ENCODE measurements at places on chromosomes 2 and 18.

- DNase-seq, result no peak
Observed at GRCh38 chr2:122635686-122636085, 880.2 kb downstream of the TSN start.

DNA sequence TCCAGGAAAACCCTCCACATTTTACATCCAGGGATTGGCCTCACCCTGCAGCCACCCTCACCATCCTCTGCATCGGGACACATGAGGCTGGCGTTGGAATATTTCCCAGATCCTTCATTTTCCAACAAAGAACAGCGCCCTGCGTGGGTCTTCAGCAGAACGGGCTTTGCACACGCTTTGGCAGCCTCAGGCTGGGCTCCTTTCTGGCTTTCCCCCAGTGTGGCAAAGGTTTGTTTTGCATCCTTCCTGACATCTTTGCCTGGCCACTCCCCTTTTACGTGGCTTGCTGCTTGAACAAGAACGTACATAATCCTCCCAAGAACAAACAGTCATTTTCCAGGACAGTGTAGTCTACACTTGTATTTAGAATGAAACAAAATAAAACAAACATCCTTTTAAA is 25.6 kb upstream of the GREB1 start:
- DNase-seq, result no peak

GRCh38 chr18:57789090-57789489 is 14.0 kb downstream of the ATP8B1 start:
- DNase-seq, result no peak

DNA sequence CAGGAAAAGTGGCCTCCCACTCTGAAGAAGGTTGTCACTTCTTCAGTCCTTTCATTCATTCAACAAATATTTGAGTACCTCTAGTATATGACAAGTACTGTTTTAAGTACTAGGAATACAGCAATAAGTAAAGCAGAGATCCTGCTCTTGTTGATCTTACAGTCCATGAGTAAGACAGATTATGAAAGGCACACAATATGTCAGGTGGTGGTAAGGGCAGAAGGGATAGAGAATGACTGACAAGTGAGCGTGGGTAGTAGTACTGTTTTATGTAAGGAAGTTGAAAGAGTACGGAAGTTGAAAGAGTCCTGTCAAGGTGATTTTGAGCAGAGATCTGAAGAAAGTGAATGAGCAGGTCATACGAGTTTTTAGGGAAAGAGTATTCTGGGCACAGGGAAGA is 111.3 kb downstream of the GALNT1 start:
- no peak for DNase-seq

DNA sequence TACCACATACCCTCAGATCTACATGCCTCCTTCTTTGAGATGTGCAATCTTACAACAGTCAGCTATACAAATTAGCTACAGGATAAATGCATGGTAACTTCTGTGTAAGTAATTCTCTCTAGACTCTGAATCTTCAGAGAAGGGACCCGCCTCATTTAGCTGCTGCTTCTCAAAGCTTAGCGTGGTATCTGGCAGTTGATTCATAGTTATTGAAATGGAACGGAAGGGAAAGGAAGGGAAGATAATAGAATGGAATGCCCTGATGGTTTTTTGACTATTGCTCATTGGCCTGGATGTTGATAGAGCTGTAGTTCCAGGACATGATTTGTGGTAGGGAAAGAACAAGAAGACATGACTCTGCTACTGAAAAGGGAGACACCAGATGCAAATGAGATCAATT is 498.1 kb upstream of the CRIM1 start:
- no peak for DNase-seq

DNA sequence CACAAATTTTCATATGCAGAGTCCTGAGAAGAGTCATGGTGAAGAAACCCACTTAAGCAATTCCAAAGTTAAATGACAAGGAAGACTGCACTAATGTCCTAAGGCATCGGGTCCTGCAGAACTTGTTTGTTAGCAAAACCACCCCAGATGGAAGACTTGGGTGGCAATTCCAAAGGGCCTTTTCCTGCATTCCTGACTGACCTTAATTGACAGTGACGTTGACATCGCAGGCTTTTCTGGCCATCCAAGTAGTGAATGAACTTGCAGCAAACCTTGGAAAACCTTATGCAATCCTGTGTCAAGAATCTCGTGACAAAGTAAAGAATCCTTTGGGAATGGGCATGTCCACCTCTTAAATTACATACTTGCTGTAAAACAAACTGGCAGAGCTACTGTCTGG is 112.5 kb upstream of the SH3BP4 start:
- DNase-seq, result no peak

DNA sequence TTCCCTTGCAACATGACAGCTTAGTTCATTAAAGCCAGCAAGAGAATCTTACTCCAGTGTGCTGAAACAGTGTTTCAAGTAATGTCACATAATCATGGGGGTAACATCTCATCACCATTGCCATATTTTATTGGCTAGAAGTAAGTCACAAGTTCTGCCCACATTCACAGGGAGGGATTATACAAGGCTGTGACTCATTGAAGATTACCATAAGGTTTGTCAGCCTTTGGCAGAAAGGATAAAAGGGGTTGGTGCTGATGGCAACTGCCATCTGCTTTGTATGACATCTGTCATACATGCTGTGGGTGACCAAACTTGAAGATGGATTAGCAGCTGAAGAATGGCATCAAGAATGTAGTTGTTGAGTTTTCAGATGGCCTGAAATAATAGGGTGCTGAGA is 61.2 kb downstream of the KCNE4 start:
- no peak for DNase-seq

- no peak for DNase-seq
Observed at GRCh38 chr2:44524347-44524926, 162.7 kb downstream of the CAMKMT start.

- DNase-seq, result no peak
Observed at GRCh38 chr2:19691892-19692291, 209.9 kb downstream of the TTC32 start.

- no peak for DNase-seq
Observed at GRCh38 chr2:71658771-71659170, 205.4 kb downstream of the DYSF start.

DNA sequence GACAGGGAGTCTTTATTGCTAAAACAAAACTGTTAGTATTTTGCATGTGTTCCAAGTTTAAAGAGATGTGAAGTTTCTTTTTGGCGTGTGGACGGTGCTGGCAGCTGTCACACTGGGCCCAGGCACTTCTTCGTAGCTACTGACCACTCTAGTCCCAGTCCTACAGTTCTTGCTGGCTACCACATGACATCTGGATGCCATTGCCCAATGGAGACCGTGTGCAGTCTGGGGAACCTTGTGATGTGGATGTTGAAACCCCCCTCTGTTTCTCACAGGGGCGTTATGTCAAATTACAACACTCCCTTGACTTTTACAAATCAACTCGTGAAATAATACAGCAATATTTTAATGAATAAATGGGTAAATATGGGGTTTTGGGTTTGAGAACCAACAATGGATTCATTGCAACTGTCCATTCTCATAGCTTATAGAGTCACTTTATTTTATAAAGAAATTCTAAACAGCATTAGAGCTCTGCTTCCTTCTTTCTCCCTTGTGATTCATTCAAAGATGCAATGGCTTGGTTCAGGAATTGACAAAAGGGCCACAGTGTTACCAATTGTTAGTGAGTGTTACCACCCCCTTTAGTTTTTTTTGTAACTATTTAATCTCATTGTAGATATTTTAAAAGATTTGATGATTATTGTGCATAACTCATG is 1.2 kb downstream of the GPD2 start:
- no peak for DNase-seq

DNA sequence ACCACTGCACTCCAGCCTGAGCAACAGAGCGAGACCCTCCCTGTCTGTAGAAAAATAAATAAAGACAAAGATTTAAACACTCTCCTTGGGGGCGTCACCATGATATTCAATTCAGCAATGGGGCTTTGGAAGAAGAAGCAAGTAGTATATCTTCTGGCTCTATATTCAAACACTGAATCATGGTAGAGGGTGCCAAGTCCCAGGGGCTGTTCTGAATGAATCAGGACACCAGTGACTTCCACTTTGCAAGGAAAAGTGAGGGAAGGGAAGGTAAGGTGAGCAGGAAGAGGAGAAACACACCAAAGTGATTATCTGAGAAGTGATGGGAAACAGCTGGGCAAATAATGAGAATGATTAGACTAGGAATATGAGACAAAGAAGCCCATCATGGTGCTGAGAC is 80.5 kb downstream of the AAK1 start:
- no peak for DNase-seq

- DNase-seq, result no peak
Observed at GRCh38 chr18:10027461-10027860, 113.6 kb downstream of the VAPA start.

GRCh38 chr2:53114991-53115390 is 652.6 kb upstream of the CHAC2 start:
- no peak for DNase-seq

GRCh38 chr2:147511491-147511948 is 333.3 kb upstream of the ACVR2A start:
- DNase-seq, result peak; percentile 70

DNA sequence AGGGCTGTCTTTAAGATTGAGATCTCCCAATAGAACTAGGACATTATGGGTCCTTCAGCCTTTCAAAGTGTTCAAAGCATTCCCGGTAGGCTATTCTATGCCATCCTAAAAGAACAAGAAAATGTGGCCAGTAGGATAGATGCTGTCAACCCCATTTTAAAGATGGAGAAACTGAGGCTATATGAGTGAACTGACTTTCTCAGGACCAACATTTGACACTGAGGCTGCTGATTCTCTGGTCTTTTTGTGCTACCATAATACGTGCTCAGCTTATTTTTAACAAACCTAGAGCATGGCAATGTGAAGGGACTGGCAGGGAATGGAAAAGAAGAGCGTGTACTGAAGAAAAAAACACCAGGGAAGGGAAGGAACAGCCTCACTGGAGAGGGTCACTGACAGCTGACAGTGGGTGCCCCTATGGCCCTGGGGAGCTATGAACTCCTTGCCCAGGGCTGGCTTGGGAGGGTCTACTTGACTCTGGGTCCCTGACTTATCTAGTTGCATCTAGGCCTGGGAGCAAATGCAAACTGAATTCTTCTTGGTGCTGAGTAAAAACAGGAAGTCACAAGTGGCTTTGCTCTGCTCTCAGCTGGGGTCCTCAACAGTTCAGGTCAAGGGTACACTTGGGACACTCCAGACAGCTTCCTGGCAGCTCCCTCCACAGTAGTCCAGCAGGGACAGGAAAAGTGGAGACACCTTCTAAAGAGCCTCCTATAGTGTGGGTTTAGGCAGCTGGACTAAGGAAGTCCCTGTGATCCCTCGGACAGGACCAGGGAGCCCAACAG is 2.3 kb downstream of the CYRIA start:
- DNase-seq, result no peak

GRCh38 chr2:162888652-162889051 is 50.1 kb upstream of the KCNH7 start:
- DNase-seq, result no peak

GRCh38 chr2:42937171-42937875 is 144.9 kb upstream of the HAAO start:
- no peak for DNase-seq

GRCh38 chr2:30709516-30709915 is 97.7 kb downstream of the CAPN13 start:
- no peak for DNase-seq

Data from left forelimb (tissue), 1 donor.